ENCODE measurements at places on chromosomes 5 and 9. TPM values are rescaled to one million over a fixed set of nuclear protein-coding genes. Genes with fewer than 3 reads are reported as not detected.

The ADCY2 gene
- total RNA-seq = 4.2 TPM

DNA sequence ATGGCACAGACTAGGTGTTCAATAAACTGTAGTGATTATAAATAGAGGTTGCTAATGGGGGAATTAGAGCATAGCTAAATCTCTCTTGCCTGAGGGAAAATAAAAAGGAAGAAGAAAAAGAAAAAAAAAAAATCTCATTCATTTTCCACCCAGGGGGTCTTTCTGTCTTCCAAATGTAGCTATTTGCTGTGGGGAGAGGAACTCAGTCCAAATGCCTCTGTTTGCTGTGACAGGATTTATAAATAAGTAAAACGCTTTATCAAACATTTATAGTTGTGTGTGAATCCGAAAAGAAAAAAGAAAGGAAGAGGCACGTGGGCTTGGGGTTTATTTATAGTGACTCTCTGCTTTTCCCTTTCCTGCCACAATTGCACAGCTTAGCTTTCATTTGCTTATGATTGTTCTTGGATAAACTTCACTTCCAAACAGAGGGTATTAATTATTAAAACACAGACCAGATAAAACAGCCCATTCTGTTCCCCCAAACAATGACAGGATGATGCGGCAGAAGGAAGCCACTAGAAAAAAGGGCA lies 245.7 kb downstream of the ASTN2 start:
- no peak for DNase-seq

- DNase-seq = no peak
These were observed 1156.8 kb upstream of the SEMA6A start for GRCh38 chr5:117731446-117731845.

DNA sequence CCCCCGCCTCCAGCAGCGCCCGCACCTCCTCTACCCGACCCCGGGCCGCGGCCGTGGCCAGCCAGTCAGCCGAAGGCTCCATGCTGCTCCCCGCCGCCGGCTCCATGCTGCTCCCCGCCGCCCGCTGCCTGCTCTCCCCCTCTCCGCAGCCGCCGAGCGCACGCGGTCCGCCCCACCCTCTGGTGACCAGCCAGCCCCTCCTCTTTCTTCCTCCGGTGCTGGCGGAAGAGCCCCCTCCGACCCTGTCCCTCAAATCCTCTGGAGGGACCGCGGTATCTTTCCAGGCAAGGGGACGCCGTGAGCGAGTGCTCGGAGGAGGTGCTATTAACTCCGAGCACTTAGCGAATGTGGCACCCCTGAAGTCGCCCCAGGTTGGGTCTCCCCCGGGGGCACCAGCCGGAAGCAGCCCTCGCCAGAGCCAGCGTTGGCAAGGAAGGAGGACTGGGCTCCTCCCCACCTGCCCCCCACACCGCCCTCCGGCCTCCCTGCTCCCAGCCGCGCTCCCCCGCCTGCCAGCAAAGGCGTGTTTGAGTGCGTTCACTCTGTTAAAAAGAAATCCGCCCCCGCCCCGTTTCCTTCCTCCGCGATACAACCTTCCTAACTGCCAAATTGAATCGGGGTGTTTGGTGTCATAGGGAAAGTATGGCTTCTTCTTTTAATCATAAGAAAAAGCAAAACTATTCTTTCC lies 19.3 kb downstream of the CDKN2A start:
- no peak for DNase-seq

The ROPN1L gene
- total RNA-seq = 0.98 TPM

DNA sequence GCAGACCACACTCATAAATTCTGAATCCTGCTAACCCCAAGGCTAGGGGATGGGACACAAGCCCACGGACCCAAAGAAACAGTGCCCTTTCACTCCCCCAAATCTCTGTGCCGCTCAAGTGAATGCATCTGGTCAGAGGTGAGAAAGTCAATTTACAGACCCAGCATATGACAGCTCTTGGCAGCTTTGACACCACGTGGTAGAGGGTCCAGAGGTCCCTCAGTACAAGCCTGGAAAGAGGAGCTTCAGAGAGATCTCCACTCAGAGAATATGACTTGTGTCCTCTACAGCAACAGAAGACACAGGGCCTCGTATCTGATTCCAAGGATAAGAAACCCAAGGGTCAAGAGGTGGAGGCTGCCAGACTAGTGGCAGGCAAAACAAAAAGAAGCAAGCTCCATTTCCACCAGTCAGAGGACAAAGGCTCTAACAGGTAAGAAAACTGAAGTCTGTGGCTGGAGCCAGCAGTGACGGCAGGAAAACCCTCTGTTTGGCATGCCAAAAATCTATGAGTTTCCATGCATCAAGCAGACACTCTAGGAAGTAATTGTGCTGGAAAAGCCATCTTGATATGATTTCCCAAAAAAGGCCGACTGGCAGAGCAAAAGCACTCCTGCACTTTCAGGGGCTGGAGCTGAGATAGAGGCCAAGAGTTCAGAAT lies 138.7 kb downstream of the UGCG start:
- no peak for DNase-seq
